Naive thymus-derived CD4-positive, alpha-beta T cell (primary cell): ENCODE measurements at places on chromosomes 12 and 14. TPM values are rescaled to one million over a fixed set of nuclear protein-coding genes. Genes with fewer than 3 reads are reported as not detected.

DNA sequence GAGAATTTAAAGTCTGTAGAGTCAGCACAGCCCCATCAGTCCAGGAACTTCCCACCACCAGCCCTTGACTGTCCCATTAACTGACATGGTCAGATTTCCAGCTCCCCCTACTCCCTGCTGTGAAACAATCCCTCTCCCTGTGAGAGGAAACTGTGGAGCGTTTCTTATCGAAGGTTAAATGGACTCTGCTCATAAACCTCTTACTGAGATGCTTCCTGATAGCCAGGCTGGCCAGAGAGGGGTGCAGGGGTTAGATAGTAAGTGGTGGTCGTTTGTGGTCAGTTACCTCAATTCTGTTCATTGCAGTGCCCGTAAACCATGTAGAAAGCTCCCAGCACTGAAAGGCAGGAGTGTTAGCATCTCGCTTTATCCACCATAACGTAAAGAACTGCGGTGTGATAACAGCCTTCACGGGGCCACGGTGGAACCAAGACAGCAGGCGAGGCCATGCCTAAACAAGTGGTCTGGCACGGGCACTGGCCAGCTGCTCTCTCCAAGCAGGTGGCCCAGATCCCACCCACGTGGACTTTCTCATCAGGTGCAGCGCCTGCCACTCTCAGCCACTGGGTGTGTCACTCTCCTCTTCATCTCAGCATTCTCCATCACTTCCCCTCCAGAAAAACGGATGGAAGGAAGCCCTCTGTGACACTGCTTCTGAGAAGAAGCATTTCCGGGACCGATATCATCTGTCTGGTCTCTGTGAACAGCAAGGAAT is 102.2 kb downstream of the FBXL14 start:
- H3K27ac ChIP-seq = no peak overlapping the region
- no peaks in the 10 kb centered on the region for H3K27me3 ChIP-seq
- H3K4me3 ChIP-seq = no peak overlapping the region
- DNase-seq = no peak
- no peaks in the 10 kb centered on the region for H3K4me1 ChIP-seq

GRCh38 chr14:63046339-63047268 is 1.3 kb upstream of the KCNH5 start:
- no peaks in the 10 kb centered on the region for H3K27me3 ChIP-seq
- H3K4me1 ChIP-seq = no peaks in the 10 kb centered on the region
- H3K36me3 ChIP-seq = no peaks in the 10 kb centered on the region
- no peak for DNase-seq

Gene POTEG
- total RNA-seq = not detected

DNA sequence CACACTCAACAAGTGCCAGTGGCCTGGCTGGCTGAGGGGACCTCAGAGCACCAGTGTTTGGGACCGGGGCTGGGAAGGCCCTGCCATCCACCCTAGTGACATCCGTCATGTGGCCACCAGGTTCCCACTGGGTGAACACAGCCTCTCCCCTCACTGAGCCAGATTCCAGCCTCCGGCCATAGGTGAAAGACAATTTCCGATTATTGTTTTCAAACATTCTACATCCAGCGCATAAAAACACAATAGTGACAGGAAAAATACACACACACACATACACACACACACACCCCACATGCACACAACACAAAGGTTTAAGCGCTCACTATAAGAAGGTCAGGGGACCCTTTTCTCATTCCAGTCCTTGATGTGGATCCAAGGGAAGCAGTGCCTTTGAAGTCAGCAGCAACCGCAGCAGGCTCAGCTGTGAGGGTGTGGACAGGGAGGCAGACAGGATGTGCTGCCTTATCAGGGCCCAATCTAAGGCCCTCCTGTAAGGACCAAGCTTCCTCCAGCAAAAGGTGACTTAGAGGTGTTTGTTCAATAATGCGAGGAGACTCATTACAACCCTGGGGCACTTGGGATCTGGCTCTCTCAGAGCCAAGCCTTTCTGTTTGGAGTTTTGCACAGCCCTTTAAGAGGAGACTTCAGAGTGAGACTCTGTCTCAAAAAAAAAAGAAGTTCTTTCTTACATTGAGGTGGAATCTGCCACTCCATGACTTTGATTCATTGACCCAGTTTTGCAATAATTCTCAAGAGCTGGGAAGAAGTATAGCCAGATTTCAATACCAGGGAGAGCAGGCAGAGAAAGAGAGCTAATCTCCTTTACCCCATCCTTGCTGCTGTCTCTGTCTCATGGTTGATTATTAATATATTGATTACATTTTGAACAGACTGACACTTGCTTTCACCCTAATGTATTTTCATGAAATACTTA is 227.8 kb downstream of the ZFP36L1 start:
- H3K27me3 ChIP-seq = no peaks in the 10 kb centered on the region
- no peaks in the 10 kb centered on the region for H3K4me1 ChIP-seq
- H3K4me3 ChIP-seq = no peak overlapping the region
- no peak overlapping the region for H3K27ac ChIP-seq
- no peaks in the 10 kb centered on the region for H3K36me3 ChIP-seq
- no peak for DNase-seq

Gene FSCB
- not detected for total RNA-seq

GRCh38 chr12:52975204-52975603 is 26.3 kb downstream of the KRT18 start:
- H3K4me1 ChIP-seq = no peaks in the 10 kb centered on the region
- H3K36me3 ChIP-seq = no peaks in the 10 kb centered on the region

GRCh38 chr14:37202265-37202664 is 4.5 kb downstream of the MIPOL1 start:
- H3K4me3 ChIP-seq = no peak overlapping the region
- H3K27ac ChIP-seq = no peak overlapping the region
- H3K4me1 ChIP-seq = no peaks in the 10 kb centered on the region
- no peaks in the 10 kb centered on the region for H3K36me3 ChIP-seq
- no peaks in the 10 kb centered on the region for H3K27me3 ChIP-seq

DNA sequence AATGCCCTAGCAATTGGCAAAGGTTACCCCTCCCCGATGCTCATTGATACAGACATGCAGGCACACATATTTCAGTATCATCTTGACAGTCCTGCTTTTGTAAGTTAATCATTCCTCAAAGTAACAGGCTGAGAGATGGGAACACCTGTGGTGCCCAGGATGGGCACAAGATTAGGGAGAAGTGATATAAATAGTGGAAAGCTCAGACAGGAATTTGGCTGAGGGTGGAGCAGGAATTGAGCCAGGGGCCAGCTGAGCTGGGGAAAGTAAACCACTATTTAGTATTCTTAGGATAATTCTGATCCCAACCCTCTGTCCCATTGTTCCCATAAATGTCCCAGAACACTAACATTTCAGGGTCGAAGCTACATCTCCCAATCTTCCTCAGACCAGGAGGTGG is 38.3 kb downstream of the DAO start:
- no peak for DNase-seq
- no peak overlapping the region for H3K27ac ChIP-seq
- no peak overlapping the region for H3K4me3 ChIP-seq
- no peaks in the 10 kb centered on the region for H3K36me3 ChIP-seq

- no peaks in the 10 kb centered on the region for H3K36me3 ChIP-seq
- no peak overlapping the region for H3K27ac ChIP-seq
- H3K4me1 ChIP-seq = no peaks in the 10 kb centered on the region
- H3K4me3 ChIP-seq = no peak overlapping the region
- peaks cover 2% of the 10 kb centered on the region for H3K27me3 ChIP-seq
These were observed 17.6 kb upstream of the ELK3 start for GRCh38 chr12:96176575-96176974.

GRCh38 chr12:92485351-92486348 is 217.1 kb upstream of the PLEKHG7 start:
- no peaks in the 10 kb centered on the region for H3K4me1 ChIP-seq
- no peak for DNase-seq
- H3K4me3 ChIP-seq = no peak overlapping the region
- no peaks in the 10 kb centered on the region for H3K27me3 ChIP-seq
- no peak overlapping the region for H3K27ac ChIP-seq
- H3K36me3 ChIP-seq = no peaks in the 10 kb centered on the region

GRCh38 chr12:80269803-80270552 is 170.6 kb downstream of the OTOGL start:
- peak; percentile 3 for DNase-seq
- no peak overlapping the region for H3K27ac ChIP-seq
- no peaks in the 10 kb centered on the region for H3K4me1 ChIP-seq
- H3K27me3 ChIP-seq = no peaks in the 10 kb centered on the region
- H3K4me3 ChIP-seq = no peak overlapping the region

DNA sequence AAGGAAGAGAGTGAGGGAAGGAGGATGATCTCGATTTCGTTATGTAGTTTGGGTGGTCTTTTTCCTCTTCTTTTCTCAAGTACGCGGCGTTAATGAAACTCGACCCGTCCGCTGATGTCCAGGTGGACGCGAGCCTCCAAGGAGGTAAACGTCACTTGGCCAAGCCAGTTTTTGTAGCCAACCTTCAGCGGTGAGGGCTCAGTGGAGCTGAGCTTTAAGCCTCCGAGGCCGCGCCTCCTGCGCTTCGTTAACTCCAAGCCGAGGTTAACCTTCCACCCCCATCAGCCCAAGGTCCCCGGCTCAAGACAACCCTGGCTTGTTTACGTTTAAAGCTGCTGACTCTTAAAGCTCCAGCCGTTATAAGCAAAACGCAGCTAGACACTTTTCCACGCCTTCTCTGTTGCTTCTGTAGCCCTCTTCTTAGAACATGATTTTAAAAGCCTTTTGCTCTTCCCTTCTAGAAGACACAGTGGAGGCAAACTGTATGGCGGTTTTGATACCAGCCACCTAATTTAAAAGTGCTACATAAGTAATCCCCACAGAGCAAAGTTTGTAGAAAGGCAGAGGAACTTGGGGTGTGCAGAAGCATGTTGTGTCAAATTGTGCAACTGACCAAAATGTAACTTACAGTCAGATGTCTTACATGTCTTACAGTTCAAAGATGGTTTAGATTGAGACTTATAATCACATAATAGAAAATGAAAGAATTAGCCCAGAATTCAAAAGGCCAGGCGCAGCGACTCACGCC is 923 bp upstream of the ITPR2 start:
- peak; percentile 48 for DNase-seq
- H3K36me3 ChIP-seq = peaks cover 6% of the 10 kb centered on the region
- peaks cover 16% of the 10 kb centered on the region for H3K4me1 ChIP-seq
- H3K4me3 ChIP-seq = peak overlapping the region; percentile 67
- peak overlapping the region; percentile 57 for H3K27ac ChIP-seq
- H3K27me3 ChIP-seq = no peaks in the 10 kb centered on the region

DNA sequence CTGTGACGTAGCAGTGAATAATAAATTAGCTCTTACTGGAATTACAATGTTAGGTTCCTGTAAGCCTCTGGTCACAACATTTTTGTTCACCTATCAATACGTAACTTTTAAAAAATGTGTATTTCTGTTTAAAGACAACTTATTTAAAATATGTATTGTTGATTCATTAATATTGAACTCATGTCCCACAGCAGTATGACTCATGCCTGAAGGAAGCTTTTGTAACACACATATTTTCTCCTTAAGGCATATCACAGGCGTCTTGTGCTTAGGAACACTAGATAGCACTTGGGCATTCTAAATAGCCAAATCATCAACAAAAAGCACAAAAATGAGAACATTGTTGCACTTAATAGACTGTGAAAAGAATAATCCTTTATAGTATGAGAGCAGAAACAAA is 92.5 kb downstream of the GPHN start:
- H3K27me3 ChIP-seq = no peaks in the 10 kb centered on the region
- no peaks in the 10 kb centered on the region for H3K36me3 ChIP-seq
- H3K27ac ChIP-seq = no peak overlapping the region
- no peak for DNase-seq
- no peak overlapping the region for H3K4me3 ChIP-seq

Gene TEAD4
- total RNA-seq = not detected

- peaks cover 7% of the 10 kb centered on the region for H3K36me3 ChIP-seq
- no peaks in the 10 kb centered on the region for H3K27me3 ChIP-seq
- no peak overlapping the region for H3K4me3 ChIP-seq
- DNase-seq = no peak
These were observed 18.0 kb downstream of the PUS7L start for GRCh38 chr12:43740511-43741100.

Gene CIROP
- not detected for total RNA-seq
